Choroid plexus epithelial cell (primary cell): ENCODE measurements at places on chromosomes 2 and 18.

DNA sequence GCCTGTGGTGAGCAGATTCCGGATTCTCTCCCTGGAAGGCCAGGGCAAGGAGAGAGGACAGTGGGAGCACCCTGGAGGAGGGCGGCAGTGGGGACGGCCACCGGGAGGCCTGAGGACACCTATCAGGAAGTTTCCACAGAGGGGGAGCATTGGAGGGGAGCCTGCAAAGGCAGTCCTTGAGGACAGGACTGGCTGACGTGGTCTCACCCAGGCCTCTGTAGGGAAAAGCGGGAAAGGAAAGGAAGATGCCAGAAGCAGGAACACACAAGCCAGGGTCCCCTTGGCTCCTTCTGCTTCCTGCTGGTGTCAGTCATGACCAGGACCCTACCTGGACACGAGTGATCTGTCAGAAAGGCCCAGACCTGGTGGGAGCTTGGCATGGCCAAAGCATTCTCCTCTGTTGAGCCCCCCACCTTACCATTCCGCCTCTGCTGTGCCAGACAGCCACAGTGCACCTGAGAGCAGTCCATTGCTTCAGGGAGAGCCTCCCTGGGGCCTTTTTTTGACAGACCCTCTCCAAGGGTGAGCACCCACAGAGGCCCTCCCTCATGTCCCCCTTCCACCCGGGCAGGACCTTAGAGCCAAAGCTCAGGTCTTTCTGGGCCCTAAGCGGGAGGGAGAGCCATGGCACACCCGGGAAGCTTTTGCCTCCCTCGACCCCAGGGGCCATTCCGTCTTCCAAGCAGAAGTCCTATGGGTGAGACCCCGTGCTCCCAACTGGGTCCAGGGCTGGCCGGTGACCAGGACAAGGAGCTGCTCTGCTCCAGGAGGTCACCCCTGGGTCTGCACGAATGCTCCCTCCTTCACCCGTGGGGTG lies 333.1 kb downstream of the DYSF start:
- no peak for DNase-seq

DNA sequence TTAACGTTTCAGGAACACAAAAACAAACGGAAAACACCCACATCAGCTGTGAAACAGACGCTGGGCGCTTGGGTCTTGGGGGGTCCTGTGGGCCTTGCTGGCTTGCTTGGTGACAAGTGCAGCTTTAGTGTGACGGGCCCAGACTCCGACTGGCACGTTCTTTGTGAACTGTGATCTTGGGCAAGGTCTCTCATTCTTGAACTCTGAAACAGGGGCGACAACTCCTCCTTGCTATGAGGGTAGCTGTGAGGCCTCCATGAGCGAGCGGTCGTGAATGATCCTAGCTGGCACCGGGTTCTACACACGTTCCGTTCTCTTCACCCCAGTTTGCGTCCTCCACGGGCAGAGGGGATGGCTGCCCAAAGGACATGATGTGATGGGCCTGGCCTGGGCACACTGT lies 8.7 kb upstream of the COLEC11 start:
- no peak for DNase-seq

- DNase-seq, result no peak
Observed at GRCh38 chr18:12010187-12010802, 29.0 kb downstream of the IMPA2 start.

- DNase-seq, result no peak
Observed at GRCh38 chr2:110121052-110121334, 5.4 kb upstream of the MALL start.

DNA sequence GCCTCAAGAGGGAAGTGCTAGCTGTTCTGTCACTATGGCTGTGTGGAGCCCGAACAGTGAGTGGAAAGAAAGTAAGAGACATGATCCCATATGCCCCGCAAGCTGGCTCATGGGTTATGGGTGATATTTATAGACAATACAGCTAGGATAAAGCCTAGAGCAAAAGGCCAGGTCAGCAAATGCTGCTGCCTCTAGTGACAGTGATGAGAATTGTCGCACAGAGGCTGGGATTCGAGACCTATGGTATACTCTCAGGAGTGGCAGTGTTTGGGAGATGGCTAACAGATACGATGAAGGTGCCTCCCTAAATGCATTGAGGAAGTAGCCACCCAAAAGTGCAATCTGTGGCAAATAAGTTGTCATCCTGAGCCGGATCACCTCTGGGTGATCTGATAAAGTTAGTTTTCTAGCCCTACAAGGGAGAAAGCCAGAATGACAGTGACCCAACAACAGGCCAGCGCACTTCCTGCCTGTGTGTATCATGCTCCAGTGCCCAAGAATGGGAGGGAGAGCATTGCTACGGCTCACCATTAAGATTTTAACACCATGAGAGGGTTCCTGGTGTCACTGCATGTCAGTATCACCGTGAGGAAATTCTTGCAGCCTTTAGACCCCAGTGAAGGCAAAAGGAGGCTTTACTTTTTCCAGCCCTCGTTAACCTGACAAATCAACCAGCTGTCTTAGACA lies 92.2 kb upstream of the TGFA start:
- no peak for DNase-seq
